ENCODE measurements at places on chromosomes 2 and 18.

DNA sequence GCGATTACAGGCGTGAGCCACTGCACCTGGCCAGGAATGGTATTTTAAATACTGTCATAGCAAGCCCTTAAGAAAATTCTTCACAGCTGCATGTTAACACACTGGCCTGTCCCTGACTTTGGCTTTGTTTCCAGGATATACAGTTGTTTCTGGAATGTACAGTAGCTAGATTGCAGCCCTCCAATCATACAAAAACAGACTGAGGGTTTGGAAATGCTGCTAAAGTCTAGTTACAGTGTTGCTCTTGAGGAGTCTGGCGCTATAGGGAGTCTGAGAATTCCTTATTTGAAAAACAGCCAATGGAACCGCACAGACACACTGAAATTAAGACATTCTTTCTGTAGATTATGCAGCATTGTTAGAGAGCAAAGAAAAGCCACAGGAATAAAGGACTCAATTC is 37.7 kb downstream of the STON1 start:
- peak; percentile 70 for DNase-seq

DNA sequence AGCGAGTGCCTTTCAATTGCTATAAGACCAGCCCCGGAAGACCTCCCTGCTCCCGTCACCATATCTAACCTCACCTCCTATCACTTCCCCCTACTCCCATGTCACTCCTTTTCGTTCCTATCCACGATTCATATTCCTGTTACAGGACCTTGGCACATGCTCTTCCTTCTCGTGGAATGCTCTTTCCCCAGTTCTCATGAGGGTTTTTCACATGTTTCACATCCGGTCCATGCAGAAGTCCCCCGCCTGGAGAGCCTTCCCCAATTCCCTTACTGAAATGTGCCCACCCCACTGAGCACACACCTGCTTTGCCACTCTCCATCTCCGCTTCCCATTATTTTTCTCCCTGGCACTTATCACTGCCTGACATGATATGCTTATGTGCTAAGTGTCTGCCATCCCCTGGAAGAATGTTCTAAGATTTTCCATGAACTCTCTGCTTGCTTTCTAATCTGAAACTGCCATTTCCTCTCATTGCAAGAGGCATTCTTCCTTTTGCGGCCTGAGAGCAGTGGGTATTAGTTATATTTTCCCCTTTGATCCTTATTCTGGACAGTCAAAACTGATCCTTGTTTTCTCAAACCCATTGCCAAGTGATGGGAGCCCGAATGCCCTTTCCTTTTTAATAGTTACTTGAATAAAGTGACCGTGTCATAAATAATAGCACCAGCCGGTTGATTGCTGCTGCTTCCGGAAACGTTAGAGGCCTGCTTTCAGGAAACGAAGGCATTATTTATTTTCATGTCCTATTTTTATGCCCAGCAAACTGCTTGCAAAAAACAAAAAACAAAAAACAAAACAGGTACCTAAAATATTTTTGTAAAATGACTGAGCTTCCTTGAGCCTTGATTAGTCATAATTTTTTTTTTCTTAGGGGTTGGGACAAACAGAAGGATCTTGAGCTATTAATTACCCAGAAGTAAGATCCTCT is 127.9 kb downstream of the ZNF532 start:
- DNase-seq = no peak

DNA sequence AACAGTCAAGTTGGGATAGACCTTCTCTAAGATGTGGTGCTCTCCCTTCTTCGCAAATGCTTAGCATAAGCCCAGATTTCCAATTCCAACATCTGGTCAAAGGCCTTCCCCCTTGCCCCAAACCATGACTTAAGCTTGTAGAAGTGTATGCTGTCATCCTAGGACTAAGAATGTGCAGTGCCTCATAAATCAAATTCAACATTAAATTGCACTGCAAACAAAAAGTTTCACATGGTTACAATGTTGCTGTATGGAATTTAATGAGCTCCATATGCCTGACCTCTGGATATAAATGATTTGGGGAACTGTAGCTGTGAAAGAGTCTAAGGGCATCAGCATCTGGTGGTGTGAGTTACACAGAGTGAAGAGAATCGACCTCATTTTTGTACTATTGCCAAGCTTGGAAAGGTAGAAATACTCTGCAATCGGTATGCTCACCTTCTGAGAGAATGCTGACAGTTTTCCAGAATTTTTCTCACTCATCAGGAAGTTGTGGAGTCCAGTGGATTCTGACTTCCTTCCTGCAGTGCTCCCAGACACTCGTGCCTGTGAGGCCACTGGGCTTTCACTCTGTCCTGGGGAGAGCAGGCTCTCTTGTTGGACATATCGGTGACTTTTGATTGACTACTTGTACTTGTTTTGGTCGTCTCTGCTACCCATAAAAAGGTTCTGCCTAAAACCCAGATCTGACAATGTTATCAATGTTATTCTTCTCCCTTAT is 40.6 kb downstream of the FASTKD2 start:
- DNase-seq = peak; percentile 64

GRCh38 chr2:219460424-219460926 is 25.8 kb downstream of the SPEG start:
- peak; percentile 90 for DNase-seq

GRCh38 chr2:204437408-204437807 is 107.9 kb upstream of the PARD3B start:
- no peak for DNase-seq

DNA sequence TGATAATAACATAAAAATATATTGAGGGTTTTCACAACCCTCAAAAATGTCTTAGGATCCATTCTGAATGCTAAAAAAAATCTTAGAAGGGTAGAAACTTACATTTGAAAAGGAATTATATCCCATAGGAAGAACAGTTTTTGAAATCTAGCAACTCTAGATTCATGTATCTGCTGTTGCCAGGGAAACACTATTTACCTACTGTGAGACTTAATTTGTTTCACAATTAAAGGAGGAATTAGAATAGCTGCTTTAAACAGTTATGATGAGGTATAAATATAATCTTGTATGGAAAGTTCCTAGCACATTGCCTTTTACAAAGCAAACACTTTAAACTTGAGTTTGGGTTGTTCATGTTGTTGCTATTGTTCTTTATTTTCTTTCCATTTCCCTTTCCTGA is 988.2 kb downstream of the SUCLG1 start:
- DNase-seq = no peak

- DNase-seq = no peak
Observed at GRCh38 chr2:11941201-11942177, 195.1 kb downstream of the LPIN1 start.
